ENCODE measurements at places on chromosomes 7 and 10.

DNA sequence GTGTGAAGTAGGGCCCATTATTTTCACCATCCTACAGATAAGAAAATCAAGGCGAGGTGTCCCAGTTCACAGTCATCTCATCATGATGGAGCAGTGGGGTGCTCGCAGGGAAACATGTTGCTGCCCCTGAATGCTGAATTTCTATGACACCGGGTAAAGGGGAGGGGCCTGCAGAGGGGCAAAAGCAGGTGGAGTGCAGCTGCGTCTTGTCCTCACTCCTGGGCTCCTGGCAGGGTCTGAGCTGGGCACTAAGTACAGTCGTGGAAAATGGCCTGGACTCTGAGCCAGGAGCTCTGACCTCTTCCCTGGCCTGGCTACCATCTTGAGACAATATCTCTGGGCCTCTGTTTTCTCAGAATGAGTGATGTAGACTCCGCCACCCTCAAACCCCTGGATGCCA is 253.1 kb upstream of the PITRM1 start:
- no peak for DNase-seq

DNA sequence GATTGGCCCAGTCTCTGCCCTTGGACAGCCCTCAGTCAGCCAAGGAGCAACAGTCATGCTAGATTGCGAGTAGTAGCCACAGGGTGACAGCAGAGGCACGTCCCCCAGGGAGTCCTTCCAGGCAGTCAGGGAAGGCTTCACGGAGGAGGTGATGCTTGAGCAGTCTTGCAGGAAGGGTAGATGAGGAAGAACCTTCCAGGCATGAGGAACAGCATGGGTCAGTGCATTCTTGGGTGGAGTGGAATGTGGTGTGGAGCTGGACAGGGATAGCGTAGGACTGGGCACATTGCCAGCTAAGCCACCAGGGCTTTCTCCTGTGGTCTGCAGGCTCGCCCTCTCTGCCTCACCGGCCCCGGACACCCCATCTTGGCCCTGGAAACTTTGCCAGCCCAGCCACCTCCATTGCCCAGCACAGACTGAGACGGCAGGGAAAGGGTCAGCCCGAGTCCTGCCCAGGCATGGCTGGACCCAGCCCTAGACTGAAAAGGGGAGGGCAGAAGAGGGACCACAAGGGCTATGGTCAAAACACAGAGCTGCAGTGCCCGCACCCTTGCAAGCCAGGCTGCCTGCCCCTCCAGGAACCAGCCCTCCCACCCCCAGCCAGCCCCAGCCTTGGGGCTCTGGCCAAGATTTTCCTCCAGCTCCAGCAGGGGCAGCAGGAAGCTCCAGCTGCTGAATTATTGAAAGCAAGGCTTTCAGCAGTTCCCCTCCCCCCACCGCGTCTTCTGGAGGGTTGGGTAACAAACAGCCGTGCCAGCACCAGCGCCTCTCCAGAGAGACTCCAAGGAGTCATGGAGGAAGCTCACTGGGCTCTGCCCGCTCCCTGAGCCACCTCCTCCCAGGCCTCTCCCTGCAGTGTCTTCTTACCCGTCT is 18.7 kb downstream of the SRRM3 start:
- DNase-seq = no peak

GRCh38 chr7:130554481-130554880 is 62.6 kb downstream of the MEST start:
- DNase-seq = no peak

GRCh38 chr7:77327932-77328628 is 88.1 kb downstream of the GSAP start:
- DNase-seq = no peak

- no peak for DNase-seq
Observed at GRCh38 chr7:41311301-41311700, 391.6 kb downstream of the INHBA start.

Measured in C1 segment of cervical spinal cord (tissue), 14 donors.